ENCODE measurements at places on chromosomes 1 and 21.

GRCh38 chr1:111290104-111290503 lies 547 bp upstream of the CHIA start:
- DNase-seq = no peak

DNA sequence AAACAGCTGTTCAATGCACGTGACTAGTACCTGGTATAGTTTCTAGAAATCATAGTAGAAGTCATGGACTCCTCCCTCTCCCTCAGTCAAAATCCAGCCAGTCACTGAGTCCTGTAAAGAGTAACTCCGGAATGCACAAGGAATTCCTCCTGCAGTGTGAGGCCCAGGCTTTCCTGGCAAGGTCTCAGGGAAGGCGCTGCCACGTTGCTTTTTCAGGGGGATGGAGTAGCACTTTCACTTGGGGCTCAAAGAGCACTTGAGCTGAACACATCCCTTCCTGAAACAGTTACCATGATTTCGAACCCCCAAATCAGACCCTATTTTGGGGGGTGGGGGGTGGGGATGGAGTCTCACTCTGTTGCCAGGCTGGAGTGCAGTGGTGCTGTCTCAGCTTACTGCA lies 26.4 kb upstream of the LRRC8D start:
- DNase-seq = no peak

DNA sequence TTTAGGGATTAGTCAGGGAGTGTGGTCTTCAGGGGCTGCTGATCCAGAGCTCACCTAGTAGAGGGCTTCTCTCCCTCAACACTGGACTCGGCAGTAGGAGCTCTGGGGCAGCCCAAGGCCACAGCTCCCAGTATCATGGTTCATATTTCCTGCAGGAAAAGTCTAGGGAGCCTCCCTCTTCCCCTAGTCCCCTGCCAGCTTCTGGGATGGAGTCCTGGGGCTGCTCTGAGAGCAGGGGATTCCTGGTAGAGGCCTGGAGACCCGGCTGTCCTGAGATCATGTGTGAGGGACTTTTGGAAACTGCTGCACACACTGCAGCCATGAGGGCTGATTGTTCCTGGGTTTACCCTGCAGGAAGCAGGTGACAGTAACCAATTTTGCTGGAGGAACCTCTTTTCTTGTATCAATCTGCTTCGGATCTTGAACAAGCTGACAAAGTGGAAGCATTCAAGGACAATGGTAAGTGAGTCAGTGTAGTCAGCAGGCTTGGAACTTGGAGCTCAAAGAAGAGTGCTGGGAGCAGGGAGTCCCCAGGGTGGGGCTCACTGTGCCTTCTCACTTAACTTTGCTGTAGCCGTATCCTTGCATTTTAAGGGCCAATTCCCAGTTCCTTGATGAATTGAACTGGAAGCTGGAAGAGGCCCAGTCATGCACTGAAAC lies 16.3 kb downstream of the STRIP1 start:
- no peak for DNase-seq

DNA sequence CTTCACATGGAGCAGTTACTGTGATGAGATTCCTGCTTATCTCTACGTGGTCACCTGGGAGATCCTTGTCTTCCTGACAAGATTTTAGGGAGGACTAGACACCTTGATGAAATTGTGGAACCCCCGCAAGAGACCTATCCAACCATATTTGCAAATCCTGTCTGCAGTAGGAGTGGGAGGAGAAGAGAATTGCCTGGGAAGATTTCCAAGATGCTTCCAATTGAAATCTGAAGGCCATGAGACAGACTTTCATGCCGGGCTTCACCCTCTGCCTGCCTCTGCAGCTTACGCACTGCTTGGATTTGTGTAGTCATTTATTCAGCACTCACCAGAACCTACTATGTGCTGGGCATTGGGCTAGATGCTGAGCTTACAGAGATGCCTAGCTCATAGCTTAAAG lies 106.6 kb downstream of the OMA1 start:
- DNase-seq = no peak

GRCh38 chr1:103362348-103363007 lies 163.0 kb upstream of the RNPC3 start:
- no peak for DNase-seq

- no peak for DNase-seq
These were observed 61.1 kb upstream of the ANGPTL1 start for GRCh38 chr1:178931858-178932551.

Data from activated CD8-positive, alpha-beta memory T cell treated with anti-CD3 and anti-CD28 coated beads for 4 hours (primary cell).